ENCODE measurements at places on chromosomes 5 and 9.

GRCh38 chr5:39058178-39058921 lies 15.8 kb downstream of the RICTOR start:
- DNase-seq = no peak

DNA sequence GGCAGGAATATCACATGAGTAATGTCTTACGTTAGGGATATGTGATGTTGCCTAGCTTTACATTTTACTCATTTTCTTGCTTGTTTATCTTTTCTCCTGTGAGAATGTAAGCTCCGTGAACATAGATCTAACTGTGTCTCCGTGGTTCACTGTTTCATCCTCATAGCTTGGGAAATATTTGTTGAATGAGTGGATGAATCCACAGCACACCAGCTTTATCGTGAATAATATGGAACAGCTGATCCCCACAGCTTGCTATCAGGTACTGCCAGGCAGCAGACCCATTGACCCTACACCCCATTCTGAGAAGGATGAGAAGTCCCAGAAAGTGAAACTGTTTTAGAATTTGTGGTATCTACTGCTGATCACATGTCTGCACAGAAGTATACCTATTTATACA lies 106.8 kb upstream of the FBN2 start:
- DNase-seq = no peak

DNA sequence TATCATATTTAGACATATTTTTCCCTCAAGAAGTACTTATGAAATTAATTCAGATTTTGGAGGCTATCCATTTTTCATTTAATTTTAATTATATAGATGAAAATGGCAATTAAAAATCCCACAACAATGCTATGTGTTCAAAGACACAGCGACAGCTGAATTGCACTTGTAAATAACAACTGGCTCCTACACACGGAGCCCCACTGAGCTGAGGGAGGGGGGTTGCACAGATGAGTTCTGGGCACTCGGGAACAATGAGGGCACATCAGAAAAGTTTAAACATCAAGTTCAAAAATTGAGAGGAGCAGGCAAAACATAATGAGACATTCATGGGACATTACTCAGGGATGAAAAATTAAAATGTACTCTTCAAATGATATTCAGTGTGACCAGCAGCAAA lies 104.9 kb downstream of the MARCHF3 start:
- no peak for DNase-seq

DNA sequence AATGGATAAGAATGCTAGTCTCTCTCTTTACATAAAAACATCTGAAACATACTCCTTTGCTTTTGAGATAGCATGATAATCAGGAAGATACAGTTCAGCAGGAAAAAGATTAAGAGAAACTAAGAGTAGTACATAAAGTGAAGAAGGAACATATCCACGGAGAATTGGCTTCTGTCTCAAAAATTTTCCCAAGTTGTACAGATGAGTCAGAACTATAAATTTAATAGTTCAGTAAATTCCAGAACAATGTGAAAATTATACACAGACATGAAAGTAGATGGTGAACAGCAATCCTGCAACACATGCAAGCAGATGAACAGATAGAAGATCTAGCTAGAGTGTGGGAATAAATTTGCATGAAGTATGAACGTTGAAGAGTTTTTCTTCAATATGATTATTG lies 691.4 kb upstream of the RIOK2 start:
- no peak for DNase-seq

- no peak for DNase-seq
Observed at GRCh38 chr9:69249337-69249736, 75.3 kb downstream of the TJP2 start.

- no peak for DNase-seq
Observed at GRCh38 chr5:97026721-97027120, 90.8 kb downstream of the LNPEP start.

DNA sequence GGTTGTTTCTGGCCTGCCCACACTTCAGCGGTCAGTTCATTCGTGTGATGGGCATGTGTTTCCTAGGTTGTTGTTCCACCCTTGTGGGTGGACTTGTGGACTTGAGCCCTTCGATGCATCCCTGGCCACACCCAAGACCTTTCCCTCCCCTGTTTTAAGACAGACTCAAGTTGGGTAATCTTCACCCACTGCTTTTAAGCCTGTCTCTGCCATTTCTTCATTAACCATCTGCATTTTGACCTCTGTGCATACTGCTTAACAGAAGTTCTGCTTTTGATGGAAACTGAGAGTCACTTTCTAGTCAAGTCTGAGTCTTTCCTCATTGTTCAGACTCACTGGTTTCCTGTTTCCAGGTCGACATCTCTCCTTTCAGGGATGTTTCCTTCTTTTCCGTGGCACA lies 233.7 kb downstream of the ARHGEF28 start:
- no peak for DNase-seq

DNA sequence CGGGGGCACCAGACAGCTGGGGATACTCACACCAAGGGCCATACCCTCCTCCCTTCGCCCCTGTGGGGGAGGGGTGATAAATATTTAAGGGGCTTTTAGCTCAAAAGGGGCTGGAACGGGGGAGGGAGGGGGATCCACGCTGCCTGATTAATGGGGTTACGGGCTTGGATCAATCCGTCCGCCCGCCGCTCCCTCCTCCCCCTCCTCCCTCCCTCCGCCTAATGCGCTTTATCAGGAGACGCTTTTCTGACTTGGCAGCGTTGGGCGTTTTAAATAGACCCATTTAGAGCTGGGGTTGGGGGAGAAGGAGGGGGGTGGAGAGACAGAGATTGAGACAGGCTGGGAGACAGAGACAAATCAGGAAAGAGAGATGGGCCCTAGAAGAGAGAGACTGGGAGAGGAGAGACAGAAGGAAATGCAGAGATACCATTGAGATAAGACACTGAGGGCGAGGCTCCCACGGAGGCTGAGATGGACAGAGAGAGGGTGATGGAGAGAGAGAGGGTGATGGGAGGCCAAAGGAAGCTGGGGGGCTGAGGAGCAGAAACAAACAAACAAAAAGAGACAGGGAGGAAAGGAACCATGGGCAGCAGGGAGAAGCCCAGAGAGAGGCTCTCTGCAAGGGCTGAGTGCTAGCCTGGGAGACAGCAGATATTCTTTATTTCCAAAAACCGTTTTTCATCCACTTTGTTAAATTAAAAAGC lies 10.3 kb downstream of the CNTFR start:
- no peak for DNase-seq

DNA sequence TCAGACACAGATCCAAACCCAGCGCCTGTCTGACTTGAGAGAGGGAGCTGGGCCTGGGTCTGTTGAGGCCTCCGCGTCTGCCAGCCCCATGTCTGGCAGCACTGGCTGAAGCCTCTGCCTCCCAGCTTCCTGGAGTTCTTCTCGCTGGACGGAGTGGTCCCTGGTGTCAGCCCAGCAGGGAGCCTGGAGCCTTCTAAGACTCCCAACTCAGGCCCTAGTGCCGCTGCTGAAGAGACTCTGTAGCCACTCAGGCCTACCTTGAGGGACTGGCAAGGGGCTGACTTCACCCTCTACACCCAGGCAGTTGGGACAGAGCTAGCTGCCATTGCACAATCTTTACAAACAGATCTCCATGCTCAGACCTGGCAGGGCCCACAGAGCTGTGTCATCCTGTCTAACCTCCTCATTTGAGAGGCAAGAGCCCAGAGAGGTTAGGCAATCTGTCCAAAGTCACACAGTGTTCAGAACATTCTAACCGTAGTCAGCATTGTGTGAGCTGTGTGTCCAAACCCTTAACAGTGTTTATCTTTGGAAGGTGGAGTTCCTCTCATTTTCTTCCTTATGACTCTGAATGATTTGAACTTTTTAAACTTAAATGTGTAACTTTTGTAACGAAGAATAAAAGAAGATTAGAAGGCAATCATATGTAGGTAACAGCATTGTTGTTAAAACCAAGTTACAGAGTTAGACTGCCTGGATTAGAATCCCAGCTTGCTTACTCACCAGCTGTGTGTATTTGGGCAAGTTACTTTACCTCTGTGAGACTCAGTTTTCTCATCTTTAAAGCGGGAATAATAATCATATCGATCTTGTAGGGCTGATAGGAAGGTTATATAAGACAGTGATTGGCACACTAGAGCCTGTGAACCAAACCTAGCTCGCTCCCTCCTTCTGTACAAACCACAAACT lies 4.6 kb upstream of the DUSP1 start:
- DNase-seq = no peak

DNA sequence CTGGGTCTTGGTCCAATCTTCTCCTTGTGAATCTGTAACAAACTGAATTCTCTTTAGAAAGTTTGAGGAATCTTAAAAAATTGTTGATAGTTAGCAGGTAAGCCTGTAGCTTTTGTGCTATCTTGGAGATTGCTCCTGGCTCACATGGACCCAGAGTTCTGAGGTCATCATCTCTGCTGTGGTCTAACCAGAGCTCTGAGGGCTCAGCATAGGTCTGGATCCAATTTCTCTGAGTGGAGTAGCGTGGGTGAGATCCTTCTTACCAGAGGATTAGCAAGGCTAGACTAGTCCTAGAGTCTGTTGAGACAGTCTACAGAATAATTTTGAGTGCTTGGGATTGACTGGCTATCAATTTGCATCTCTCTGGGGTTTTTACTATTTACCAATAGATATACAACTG lies 60.5 kb upstream of the IL6ST start:
- DNase-seq = no peak

DNA sequence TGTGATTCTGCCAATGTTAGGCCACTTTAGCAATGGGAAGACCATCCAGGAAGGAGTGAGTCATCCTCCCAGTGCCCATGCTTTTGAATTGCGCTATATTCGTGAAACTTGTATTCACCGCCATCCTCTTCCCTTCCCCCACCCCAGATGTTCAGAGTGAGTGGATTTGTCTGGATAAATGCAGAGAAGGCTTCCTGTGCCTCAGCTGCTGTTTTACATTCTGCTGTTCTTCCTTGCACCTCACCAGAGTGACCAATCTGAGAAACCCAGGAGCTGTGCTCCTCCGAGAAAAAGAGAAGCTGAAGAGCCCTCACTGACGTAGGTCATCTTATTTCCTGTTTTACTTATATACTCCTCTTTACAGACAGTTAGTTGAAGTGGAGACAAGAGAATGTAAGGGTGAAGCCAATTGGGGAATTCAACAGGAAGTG lies 24.6 kb upstream of the SVEP1 start:
- DNase-seq = no peak

- DNase-seq = no peak
Observed at GRCh38 chr5:173025651-173026050, 30.5 kb upstream of the CREBRF start.

DNA sequence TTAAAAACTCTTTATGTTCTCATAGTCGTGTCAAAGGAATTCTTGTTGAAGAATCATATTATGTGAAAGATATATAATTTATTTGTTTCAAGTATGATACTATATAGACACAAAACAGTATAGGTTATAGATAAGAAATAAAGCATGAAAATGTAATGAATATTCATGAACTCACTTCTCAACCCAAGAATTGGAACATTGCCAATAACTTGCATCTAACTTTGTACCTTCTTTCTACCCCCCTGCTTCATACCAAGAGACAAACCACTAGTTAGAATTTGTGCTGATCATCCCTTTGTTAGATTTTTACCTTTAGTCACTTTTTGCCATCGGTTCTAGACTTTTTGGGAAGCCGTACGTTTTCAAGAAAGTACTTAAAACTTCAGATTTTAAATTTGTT lies 32.6 kb downstream of the HSD17B4 start:
- no peak for DNase-seq

GRCh38 chr9:108052431-108053080 lies 563.0 kb upstream of the KLF4 start:
- DNase-seq = no peak

- DNase-seq = no peak
Observed at GRCh38 chr5:179348843-179349242, 3.6 kb upstream of the ADAMTS2 start.

DNA sequence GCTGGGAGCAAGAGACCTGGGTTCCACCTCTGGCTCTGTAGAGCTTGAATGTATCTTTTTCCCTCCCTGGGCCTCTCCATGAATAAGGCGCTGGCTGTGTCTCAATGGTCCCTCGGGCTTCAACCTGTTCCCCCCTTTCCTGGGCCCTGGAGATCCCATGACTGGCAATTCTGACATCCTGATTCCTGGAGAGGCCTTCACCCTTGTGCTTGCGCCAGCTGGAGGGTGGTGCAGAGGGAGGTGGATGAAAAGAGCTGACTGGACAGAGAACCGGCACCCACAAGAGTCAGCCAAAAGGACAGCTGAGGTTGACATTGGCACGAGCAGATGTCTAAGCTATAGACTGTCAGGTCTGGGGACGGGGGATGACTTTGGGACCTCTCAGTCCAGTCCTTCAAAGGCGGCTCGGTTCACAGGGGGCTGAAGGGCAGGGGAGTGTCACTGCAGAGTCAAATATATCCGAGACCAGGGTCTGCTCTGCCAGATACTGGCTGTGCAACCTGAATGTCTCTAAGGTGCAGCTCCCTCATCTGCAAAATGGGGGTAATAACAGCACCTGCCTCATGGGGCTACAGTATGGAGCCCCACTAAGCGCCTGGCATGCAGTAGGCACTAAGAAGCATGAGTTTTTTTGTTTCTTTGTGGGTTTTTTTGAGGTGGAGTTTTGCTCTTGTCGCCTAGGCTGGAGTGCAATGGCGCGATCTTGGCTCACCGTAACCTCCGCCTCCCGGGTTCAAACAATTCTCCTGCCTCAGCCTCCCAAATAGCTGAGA lies 13.8 kb downstream of the DNM1 start:
- DNase-seq = no peak

- no peak for DNase-seq
Observed at GRCh38 chr5:150103678-150104549, 17.6 kb upstream of the CSF1R start.

GRCh38 chr9:129811967-129812363 lies 9.0 kb downstream of the TOR1B start:
- DNase-seq = no peak

GRCh38 chr9:70452365-70452764 lies 37.9 kb upstream of the KLF9 start:
- DNase-seq = no peak

GRCh38 chr5:146070746-146071145 lies 34.6 kb downstream of the PLAC8L1 start:
- DNase-seq = no peak

GRCh38 chr9:89428901-89429890 lies 68.7 kb downstream of the SEMA4D start:
- DNase-seq = no peak

DNA sequence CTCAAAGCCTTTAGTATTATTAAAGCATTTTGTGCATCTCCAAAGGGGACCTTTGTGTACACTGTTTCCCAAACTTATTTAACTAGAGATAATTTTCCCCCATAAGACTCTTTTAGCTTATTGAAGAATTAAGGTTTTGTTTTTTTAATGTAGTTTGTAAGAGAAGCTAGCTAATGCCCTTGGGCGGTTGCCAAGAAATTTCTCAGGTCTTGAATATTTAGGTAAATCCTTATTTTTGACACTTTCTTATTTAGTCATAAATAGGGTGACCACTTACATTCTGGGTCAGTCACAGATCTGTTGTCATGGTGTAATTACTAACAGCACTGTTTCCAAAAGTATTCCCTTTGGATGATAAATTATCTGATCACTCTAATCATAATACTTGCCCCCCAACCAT lies 27.2 kb downstream of the TNFAIP8 start:
- DNase-seq = no peak

GRCh38 chr5:137090721-137091120 lies 408.4 kb downstream of the SPOCK1 start:
- DNase-seq = no peak

GRCh38 chr9:99732715-99733114 lies 89.0 kb upstream of the NR4A3 start:
- no peak for DNase-seq

GRCh38 chr5:138467711-138468132 lies 2.4 kb downstream of the EGR1 start:
- DNase-seq = no peak

Data from HS-5 (cell line).